Stimulated activated naive B cell treated with anti-CD40 and anti-IgM and Interleukin-4, amounts not matched to agents 10 μg/mL and 1 μg/mL and 100 μg/mL, for 72 hours (primary cell): ENCODE measurements at places on chromosomes 6 and 20.

DNA sequence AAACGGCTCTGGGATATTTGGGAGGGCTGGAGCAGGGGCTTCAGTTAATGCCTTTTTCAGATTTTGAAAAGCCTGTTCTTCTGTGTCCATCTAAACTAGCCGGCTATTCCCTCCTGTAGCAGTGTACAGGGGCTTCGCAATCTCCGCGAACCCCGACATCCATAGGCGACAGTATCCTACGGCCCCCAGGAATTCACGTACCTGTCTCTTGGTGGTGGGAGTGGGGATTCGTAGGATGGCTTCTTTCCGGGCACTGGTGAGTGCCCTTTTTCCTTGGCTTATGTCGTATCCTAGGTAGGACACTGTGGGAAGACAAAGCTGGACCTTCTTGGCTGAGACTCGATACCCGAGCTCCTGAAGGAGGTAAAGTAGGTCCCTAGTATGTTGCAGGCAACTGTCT is 153.1 kb downstream of the TRIM27 start:
- no peak for DNase-seq
- peaks cover 15% of the 10 kb centered on the region for H3K36me3 ChIP-seq
- H3K27me3 ChIP-seq, result peaks cover 100% of the 10 kb centered on the region
- H3K27ac ChIP-seq, result no peak overlapping the region

DNA sequence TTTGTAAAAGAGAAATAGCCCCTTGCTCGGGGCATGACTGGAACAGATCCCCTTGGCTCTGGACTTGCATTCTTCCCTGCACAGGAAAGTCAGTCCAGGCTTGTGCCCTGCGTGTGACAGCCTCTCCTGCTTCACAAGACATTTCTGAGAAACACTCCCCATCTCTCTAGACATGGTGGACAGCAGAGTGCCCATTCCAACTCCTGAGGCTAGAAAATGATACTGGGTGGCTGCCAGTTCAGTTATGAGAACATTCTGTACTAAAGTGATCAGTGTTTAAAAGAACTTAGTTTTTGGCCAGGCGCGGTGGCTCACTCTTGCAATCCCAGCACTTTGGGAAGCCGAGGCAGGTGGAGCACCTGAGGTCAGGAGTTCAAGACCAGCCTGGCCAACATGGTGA is 41.3 kb downstream of the TGM3 start:
- H3K4me1 ChIP-seq, result no peaks in the 10 kb centered on the region
- DNase-seq, result no peak
- no peak overlapping the region for H3K27ac ChIP-seq
- peaks cover 32% of the 10 kb centered on the region for H3K27me3 ChIP-seq

DNA sequence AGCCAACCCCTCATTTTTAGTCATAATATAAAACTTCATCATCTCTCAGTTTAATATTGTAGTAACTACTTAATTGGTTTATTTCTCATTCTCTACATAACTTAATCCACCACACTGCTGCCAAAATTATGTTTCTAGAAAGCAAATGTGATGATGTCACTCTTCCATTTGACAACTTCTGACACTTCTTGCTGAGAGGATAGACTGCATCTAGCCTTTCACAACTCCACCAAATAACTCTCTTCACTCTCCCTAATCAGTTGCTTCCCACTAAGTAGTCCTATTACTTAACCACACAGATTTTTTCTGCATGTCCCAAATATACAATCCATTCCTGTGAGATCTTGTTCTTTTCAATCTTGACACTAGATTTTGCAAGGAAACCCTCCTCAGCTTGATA is 951.3 kb downstream of the EPHA7 start:
- no peaks in the 10 kb centered on the region for H3K36me3 ChIP-seq
- no peak overlapping the region for H3K4me3 ChIP-seq
- no peak overlapping the region for H3K27ac ChIP-seq
- H3K4me1 ChIP-seq, result no peaks in the 10 kb centered on the region
- no peaks in the 10 kb centered on the region for H3K27me3 ChIP-seq

DNA sequence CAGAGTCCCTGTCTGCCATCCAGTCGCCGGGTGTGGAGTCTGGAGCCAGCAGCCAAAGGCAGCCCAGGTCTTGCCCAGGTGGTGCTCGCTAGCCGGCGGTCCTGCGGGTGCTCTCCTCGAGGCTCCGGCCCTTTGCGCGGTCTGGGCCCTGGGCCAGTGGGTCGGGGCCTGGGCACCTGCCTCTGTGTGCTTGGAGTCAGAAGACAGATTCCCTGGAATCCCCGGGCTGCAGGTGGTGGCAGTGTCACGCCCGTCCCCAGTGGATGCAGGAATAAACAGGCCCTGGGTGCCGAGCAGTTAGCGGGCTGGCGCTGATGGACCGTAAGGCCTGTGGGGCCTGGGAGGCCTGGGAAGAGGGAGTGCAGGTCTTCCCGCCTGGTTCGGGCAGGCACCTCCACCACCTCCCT is 5.3 kb downstream of the SS18L1 start:
- no peaks in the 10 kb centered on the region for H3K27me3 ChIP-seq
- H3K4me1 ChIP-seq, result peaks cover 25% of the 10 kb centered on the region
- no peak overlapping the region for H3K27ac ChIP-seq

DNA sequence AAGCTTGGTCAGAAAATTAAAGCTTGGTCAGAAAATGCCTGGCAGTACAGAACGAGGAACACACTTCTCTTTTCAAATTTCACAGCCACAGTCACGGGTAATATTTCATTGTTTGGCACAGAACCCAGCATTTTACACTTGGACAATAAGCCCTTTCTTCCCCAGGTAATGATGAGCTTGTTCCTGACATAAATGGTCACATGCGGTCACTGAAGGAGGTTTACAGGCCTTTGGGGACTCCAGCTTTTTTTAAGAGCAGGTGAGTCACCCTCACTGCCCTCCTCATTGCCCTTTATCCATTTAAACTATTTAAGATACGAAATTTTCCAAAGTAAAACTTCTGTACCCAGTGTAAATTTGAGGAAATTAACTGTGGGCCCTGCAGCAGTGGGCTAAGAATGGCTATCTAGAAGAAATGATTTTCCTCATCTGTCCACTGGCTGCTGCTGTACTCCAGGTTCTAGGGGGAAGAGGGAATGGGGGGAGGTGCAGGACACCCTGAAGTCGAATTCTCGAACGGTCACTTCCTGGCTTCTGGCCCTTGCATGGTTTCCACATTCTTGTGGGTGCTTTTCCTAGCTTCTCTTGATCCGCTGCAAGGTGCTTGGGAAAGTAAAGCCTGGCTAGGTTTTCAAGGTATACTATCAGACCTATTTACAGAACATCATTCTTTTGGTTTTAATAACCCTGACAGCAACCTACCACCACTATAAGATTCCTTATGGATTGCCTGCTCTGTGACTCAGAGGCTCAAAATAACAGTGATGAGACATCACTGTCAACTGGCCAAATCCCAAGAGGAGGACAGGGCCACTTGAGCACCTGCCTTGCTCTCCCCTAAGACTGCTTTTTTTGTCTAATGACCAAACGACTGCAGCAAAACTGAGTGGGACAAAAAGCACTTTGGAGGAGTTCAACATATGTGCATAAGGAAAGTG is 75.8 kb downstream of the PREP start:
- no peak overlapping the region for H3K4me3 ChIP-seq
- H3K27ac ChIP-seq, result peak overlapping the region; percentile 7
- DNase-seq, result no peak
